ENCODE measurements at places on chromosomes 5 and 9. TPM values are rescaled to one million over a fixed set of nuclear protein-coding genes. Genes with fewer than 3 reads are reported as not detected.

Gene ARHGEF37
- total RNA-seq: 13.4 TPM

Gene LHFPL2
- 44.8 TPM for total RNA-seq

Gene FYB1
- 13.1 TPM for total RNA-seq

Gene FGF18
- total RNA-seq: not detected

Gene RNF224
- total RNA-seq: not detected

Gene RNF208
- total RNA-seq: 7.1 TPM

Gene PCDHA9
- not detected for total RNA-seq

DNA sequence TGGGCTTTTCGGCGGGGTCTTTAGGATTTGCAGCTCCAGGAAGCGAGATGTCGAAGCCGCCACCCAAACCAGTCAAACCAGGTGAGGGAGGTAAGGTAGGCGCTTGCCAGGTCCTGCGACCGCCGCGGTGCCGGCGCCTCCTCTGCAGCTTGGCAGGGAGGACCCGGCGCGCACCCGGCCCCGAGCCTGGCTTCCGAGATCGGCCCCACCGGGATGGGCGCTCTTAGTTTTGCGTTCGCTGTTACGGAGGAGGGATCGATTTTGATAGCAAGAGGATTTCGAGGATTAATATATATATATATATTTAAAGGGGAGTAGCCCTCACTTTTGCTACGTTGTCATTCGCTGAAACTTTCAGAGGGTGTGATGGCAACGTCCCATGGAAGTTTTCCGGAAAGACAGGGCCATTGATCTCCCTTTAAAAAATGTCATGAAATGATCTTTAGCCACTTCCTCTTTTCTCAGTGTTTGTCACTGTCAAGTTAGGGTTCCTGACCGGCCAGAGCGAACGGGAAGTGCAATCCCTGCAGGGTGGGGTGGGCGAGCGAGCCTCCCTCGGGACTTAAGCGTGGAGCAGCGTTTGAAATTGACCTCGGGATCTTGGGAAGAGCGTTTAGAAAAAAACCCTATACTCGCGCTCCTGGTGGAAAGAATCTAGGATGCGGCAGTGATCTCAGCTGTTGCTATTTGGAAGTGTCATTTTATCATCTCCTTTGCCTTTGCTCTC, 495 bp downstream of the OSTF1 start:
- peak; percentile 73 for DNase-seq

GRCh38 chr5:98557916-98558315, 215.5 kb upstream of the RGMB start:
- DNase-seq: no peak

DNA sequence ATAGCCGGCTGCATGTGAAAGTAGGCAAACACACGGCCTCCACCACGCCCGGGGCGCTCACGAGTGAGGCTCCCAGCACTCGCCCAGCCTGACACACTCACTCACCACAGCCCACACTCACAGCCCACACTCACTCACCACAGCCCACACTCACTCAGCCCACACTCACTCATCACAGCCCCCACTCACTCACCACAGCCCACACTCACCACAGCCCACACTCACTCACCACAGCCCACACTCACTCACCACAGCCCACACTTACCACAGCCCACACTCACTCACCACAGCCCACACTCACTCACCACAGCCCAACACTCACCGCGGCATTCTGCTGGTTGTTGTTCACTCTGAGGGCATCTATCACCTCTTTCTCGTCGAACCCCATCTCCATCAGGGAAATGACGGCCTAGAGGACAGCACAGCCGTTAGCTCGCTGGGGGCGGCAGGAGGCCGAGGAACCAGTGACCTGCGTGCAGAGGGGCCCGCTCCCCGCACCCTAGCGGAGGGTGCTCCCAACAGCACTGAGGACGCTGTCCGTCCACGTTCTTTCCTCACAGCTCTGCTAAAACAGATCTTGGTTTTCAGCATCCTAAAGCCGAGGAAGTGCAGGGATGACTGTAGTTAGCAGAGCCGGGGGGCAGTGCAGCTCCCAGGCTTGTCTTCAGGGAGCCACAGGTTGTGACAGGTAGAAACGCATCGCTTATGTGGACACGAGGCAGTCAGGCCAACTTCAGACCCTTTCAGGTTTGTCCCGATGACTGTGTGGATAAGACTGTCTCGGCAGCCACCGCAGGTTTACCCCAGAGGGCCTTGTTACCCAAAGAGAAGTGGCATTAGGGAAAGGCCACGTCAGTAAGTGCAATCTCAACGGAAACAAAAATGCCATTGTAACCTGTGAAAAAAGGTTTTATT, 21.6 kb downstream of the UBAC1 start:
- DNase-seq: no peak

- DNase-seq: no peak
These were observed 464.7 kb upstream of the COX7C start for GRCh38 chr5:86152988-86153560.

- no peak for DNase-seq
These were observed 161.3 kb downstream of the ZNF608 start for GRCh38 chr5:124584991-124585715.

DNA sequence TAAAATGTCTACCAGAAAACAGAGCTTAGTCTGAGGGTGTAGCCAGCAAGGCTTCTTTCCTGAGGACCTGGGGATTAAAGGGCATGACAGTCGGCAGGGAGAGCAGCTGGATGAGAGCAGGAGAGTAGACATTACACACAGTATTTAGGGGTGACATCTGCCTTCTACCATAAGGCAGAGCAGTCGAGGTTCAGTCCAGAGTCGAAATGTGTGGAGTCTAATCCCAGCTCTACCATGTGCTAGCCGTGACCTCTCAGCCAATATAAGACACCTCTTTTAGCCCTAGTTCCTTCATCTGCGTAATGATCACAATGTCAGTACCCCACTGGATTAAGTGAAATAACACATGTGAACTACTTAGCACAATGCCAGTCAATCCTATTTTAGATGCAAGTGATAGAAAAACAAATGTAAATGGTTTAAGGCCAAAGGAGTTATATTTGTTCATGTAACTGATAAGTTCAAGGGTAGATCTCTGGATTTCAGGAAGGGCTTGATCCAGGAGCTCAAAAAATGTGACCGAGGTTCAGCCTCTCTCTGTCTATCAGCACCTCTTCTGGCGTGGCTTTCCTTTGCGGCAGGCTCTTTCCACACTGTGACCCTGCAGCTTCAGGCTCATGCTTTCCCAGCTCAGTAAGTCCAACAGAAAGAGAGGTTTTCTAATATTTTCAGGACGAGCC, 16.2 kb upstream of the CPLX2 start:
- DNase-seq: no peak

- DNase-seq: no peak
These were observed 373.4 kb downstream of the IRX2 start for GRCh38 chr5:2378108-2378507.

- DNase-seq: no peak
These were observed 167.7 kb downstream of the GRIA1 start for GRCh38 chr5:153658149-153658548.

DNA sequence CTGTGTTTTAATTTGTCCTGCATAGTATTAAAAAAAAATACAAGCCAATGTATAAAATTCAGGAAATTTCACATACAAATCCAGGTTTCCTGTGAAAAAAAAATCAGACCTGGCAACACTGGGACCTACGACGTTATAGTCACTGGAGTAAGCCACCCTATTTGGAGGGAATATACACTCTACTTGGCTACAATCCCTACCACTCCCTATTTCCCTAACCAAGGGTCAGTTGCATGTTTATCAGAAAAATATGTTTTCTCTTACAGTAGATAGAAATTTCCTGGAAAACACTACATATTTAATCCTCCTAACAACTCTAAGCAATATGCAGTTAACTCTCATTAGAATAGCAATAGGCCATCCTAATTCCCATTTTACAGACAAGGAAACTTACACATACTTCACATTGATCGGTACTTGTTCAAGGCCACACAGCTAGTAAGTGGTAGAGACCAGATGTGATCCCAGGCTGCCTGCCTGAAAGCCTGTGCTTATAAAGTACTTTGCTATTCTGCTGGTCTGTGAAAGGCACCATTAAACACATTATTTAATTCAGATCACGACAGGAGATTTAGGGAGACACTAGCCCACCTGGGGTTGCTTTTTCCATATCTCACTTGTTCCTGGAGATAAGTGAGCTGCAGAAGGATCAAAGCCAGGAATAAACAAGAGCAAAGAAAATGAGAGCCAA, 70.8 kb downstream of the MFAP3 start:
- DNase-seq: no peak

GRCh38 chr9:128701227-128701854, 962 bp upstream of the PKN3 start:
- DNase-seq: peak; percentile 18

DNA sequence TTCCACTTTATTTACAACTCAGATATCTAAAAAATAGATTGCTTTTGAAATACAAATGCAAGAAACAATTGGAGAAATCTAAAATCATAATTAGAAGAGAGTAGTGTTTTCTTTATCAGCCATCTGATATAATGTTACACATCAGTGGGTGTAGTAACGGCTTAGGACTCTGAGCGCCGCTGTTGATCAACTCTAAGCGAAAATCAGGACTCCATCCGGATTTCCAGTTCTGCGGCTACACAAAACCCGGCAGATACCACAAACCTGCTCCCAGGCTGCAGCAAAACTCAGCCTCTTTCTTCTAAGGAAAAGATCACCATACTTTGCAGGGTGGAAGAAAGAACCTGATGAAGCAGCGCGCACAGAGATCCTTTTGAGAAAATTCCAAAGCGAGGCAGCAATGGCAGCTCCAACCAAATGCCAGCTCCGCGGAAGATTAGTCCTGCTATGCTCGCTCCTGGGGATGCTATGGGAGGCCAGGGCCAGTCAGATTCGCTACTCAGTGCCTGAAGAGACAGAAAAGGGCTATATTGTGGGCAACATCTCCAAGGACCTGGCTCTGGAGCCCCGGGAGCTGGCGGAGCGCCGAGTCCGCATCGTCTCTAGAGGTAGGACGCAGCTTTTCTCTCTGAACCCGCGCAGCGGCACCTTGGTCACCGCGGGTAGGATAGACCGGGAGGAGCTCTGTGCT, at the start of gene PCDHGA9:
Gene PCDHGA9 (plus strand): TSS at position 226 of the 691 bp plus-strand sequence. CDS start 175 bp downstream, at position 401.
- no peak for DNase-seq

- DNase-seq: peak; percentile 82
These were observed 13.4 kb upstream of the GRHPR start for GRCh38 chr9:37408933-37409710.

DNA sequence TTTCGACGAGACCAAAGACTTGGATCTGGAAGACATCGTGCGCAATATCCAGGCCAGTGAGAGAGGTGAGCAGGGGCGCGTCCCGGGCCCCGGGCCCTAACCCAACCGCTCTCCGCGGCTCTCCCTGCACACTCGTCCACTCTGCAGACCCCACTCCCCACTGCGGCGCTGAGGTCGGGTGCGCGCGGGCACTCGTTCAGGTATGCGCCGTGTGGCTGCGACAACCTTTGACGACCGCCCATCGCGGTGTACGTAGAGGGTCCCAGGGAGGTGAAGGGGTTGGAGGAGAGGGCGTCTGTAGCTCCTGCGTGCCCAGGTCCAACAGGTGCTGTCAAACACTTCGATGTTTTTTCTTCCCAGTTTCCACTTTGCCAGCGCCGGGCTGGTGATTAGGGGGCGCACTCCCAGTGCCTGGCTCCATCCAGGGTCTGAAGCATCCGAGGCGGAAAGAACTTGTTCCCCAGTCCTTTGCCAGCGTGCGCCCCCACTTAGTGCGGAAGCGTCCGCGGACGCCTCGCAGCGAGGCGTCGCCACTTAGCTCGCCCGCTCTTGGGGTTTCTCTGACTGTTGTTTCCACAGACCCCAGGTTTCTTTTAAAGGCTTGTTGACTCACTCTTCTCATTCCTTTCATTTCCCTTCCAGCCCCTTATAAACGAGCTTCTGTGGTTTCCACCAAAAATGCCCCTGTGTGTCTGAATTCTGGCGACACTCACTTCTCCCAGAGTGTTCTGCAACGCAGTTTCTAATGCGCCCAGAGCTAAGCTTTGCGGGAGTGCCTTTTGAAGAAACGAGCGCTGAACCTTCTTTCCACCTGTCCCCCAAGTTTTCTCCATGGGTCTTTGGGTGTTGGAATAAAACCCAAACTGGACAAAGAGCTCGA, 1.6 kb downstream of the NPR3 start:
- DNase-seq: no peak

GRCh38 chr9:114469091-114469853, 36.0 kb downstream of the WHRN start:
- no peak for DNase-seq

- DNase-seq: no peak
These were observed 655.2 kb upstream of the RIOK2 start for GRCh38 chr5:97838214-97838613.

DNA sequence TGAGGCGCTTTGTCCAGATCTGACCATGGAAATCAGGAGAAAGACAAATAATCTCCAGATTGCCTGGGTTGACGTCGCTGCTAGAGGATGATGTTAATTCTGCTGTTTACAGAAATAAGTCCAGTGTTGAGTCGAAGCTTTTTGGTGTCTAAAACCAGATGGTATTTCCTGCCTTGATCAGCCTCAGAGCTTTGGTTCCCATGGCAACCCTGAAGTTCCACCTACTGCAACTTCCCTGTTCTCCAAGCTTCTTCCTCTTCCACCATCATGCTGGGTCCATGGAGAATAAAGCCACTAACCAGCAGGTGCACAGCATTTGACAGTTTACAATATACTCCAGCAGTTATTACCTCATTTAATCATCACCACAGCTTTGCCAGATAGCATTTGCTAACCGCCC, 18.0 kb upstream of the GABBR2 start:
- DNase-seq: no peak

DNA sequence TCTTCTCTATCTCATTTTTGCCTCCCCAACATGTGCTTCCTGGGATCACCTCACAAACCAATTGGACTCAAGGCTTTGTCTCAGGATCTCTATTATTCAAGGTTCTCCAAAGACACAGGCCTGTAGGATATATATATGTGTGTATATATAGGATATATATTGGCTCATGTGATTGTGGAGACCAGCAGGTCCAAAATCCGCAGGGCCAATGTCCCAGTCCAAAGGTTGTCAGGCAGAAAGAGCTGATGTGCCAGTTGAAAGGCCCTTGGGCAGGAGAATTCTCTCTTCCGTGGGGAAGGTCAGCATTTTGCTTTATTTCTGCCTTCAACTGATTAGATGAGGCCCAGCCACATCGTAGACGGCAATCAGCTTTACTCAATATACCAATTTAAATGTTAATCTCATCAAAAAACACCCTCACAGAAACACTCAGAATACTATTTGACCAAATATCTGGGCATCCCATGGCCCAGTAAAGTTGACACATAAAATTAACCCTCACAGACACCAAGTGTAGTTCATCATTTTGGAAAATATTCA, 1.3 kb upstream of the FBLL1 start:
- no peak for DNase-seq

GRCh38 chr5:154470947-154471870, 6.8 kb downstream of the HAND1 start:
- no peak for DNase-seq

DNA sequence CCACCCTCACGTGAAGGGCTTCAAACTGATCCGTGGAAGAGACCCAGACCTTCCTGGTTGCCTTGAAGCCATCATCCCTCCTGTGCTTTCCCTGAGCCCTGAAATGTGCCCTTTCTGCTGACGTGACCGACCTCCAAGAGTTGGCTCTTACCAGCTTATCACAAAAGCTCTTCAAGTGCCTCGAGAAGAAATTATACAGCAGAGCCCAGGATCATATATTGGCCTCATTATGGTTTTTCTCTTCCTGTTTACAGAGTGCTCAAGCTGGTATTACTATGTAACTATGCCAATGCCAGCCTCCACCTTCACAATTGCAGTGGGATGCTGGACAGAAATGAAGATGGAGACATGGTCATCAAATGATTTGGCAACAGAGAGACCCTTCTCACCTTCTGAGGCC, 66.0 kb downstream of the AOPEP start:
- DNase-seq: no peak
